ENCODE measurements at places on chromosomes 11 and 22. TPM values are rescaled to one million over a fixed set of nuclear protein-coding genes. Genes with fewer than 3 reads are reported as not detected.
A peak's percentile ranks its signal among the peaks of the same experiment; 100 is the strongest.

GRCh38 chr11:28739489-28740280, 631.5 kb downstream of the METTL15 start:
- no peaks in the 10 kb centered on the region for H3K36me3 ChIP-seq
- H3K27ac ChIP-seq: no peak overlapping the region
- H3K4me3 ChIP-seq: no peak overlapping the region
- DNase-seq: no peak
- no peaks in the 10 kb centered on the region for H3K4me1 ChIP-seq

- no peaks in the 10 kb centered on the region for H3K36me3 ChIP-seq
- H3K4me1 ChIP-seq: no peaks in the 10 kb centered on the region
- peaks cover 19% of the 10 kb centered on the region for H3K27me3 ChIP-seq
Observed at GRCh38 chr22:22244316-22245250, at the start of gene VPREB1. Gene VPREB1, plus strand, starts transcription at chr22:22244786. Its CDS starts 28 bp downstream, at chr22:22244814.

DNA sequence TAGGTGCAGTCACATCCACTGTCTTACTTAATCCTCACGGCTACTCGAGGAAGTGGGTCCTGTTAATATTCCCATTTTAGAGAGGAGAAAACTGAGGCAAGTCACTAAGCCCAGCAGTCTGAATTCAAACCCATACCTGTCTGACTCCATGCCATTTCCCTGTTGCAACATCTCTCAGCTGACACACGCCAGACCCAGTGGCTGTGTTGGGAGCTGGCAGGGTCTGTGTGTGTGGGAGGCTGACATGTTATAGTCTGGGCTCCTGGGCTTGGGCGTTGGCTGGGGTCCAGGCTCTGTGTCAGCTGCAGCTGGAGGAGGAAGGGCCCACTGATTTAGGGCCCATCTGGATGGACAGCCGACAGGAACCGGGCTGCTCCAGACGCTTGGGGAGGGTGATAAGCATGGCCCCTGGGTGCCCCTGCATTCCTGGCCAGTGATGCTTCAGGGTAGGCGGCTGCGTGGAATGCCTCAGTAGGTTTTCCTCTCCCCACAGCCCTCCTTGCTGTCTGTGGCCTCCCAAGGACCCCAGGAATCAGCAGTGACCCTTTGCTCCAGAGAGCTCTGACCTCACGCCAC, 562.5 kb downstream of the MN1 start:
- no peak overlapping the region for H3K4me3 ChIP-seq
- peaks cover 4% of the 10 kb centered on the region for H3K36me3 ChIP-seq
- no peak overlapping the region for H3K27ac ChIP-seq
- DNase-seq: no peak
- peaks cover 9% of the 10 kb centered on the region for H3K27me3 ChIP-seq

DNA sequence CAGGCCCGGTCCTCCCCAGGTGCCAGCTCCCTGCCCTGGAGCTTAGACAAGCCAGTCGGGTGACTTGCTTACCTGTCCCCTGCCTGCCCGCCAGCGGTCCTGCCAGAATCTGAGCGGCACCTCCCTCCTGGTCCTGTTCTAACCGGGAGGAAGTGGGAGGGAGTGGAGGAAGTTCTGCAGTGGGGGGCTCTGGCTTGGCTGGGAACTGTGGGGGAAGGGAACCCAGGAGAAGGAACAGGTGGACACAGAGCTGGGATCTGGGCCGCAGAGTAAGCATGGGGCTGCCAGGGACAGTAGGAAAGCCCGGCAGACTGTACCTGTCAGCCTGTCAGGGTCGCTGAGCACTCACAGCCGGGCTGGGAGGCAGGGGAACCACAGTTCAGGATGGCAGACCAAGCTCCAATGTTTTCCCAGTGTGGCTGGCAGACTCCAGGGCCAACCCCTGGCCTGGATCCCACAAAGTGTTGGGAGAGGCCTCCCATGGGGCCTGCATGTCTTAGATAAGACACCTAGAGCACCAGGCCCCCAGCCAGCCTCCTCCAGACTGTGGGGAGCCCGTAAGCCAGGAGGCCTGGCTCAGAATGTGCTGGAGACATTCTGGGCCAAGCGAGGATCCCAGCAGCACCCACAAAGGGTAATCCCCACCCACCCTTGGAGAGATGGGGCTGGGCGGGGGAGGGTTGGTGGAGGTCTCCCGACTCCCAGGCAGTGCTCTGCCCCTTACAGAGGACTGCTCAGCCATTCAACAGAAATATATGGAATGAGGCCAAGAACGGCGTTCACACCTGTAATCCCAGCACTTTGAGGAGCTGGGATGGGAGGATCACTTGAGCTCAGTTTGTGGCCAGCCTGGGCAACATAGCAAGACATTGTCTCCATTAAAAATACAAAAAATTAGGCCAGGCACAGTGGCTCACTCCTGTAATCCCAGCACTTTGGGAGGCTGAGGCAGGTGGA, 2.3 kb downstream of the CYB5R3 start:
- DNase-seq: no peak
- no peaks in the 10 kb centered on the region for H3K36me3 ChIP-seq
- peak overlapping the region; percentile 30 for H3K4me3 ChIP-seq
- H3K27me3 ChIP-seq: peaks cover 5% of the 10 kb centered on the region
- no peak overlapping the region for H3K27ac ChIP-seq
- peaks cover 11% of the 10 kb centered on the region for H3K4me1 ChIP-seq

DNA sequence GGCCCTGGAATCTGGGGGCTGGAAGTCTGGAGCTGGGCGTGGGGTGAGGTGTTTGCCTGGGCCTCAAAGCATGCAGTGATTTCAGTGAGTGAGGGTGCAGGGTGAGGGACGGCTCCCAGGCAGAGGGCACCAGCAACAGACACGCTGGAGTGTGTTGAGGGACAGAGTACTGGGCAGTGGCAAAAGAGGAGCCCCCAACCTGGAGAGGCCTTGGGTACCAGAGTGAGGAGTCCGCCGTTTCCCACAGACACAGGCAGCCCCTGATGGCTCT, 12.0 kb upstream of the TBC1D22A start:
- H3K4me3 ChIP-seq: no peak overlapping the region
- peaks cover 1% of the 10 kb centered on the region for H3K27me3 ChIP-seq
- no peak overlapping the region for H3K27ac ChIP-seq
- no peaks in the 10 kb centered on the region for H3K36me3 ChIP-seq
- no peaks in the 10 kb centered on the region for H3K4me1 ChIP-seq

DNA sequence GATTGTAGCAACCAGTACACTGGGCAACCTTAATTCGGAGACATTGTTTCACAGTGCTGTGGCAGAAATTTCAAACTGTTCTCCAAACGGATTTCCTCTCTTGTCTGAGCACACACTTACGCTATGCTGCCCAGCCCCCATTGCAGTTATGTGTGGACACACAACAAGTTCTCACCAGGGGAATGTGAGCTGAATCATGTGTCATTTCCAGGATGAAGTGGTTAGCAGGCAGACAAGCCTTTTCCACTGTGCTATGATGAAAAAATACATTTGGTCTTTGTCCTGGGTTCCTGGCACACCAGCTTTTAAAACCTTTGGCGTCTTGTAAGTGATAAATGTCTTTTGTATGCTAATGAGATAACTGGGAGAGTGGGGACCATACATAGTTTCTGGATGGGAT, 46.9 kb upstream of the SYT9 start:
- H3K27ac ChIP-seq: no peak overlapping the region
- H3K27me3 ChIP-seq: no peaks in the 10 kb centered on the region
- H3K4me3 ChIP-seq: no peak overlapping the region
- H3K36me3 ChIP-seq: no peaks in the 10 kb centered on the region

DNA sequence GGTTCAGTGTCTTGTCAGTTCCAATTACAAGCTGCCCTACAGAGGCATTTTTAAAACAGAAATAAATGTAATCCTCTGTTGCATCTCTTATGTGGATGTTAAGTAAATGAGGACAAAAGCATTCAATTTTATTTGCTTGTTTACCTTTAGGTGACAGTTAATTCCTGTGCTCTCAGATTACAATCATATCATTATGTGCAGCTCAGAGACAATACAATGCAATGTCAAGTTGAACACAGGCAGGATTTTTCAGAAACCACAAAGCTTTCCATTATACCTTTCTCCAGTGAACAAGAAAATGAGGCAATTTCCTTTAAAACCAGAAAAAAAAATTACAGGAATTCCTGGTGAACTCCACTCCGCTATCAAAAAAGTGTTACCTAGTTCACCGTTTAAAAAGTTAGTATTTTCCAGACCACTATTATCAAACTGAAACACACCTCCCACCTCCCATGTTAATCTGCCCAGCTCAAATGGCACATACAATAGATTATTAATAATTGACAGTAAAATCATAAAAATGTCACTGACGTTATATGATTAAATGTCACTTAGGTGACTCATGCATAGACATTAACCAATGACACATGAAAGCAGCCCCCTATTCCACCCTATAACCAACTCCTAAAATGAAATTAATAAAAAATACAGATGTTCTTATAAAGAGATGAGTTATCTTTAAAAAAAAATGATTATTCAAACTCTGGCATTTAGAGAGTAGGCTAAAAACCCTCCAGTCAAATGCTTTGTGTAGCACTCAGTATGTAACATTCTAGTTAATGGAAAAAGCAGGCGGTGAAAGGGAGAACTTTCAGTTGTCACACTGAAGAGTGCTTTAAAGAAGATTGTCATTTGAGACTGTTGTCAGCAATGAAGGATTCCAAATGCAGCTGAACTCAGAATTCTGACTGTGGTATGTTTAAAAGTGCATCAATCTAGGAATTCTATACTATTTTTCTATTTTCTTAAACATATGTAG, 98.6 kb downstream of the MUC15 start:
- H3K27ac ChIP-seq: no peak overlapping the region
- no peak for DNase-seq
- no peaks in the 10 kb centered on the region for H3K36me3 ChIP-seq
- no peak overlapping the region for H3K4me3 ChIP-seq
- no peaks in the 10 kb centered on the region for H3K4me1 ChIP-seq

DNA sequence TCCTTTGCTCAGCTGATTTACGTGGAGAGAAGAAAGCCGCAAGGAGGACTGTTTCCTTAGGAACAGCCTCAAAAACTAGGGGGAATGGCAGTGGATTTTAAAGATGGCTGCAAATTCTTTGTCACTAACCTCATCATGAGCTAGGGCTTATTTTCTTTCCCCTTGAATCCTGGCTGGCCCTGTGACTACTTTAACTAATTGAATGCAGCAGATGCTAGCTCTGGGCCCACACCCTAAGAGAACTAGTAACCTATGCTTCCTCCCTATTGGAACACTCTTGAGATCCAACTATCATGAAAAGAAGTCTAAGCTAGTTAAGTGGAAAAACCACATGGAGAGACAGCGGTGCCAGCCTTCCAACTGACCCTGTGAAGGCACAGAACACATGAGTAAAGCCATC, 421.3 kb upstream of the NARS2 start:
- peaks cover 22% of the 10 kb centered on the region for H3K36me3 ChIP-seq
- H3K4me1 ChIP-seq: no peaks in the 10 kb centered on the region

- no peak overlapping the region for H3K27ac ChIP-seq
- H3K27me3 ChIP-seq: peaks cover 15% of the 10 kb centered on the region
- peaks cover 4% of the 10 kb centered on the region for H3K4me1 ChIP-seq
- H3K4me3 ChIP-seq: no peak overlapping the region
- peaks cover 29% of the 10 kb centered on the region for H3K36me3 ChIP-seq
- DNase-seq: no peak
Observed at GRCh38 chr11:78224906-78225420, 36.2 kb downstream of the USP35 start.

DNA sequence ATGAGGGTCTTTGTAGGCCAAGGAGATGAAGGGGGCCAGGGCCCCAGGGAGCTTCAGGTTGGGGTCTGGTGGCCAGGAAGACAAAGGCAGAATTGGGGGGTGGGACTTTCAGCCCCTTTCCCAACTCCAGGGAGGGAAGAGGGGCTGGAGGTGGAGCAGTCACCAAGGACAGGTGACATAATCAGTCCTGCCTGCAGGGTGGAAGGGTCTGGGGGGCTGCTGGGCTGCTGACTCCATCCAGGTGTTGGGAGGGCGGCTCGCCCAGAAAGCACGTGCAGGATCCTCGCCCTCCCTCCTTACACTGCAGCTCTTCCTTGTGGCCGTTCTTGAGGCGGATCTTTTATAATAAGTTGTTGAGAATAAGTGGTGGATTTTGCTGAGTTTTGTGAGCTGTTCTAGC, 1491.1 kb downstream of the TBC1D22A start:
- H3K36me3 ChIP-seq: peaks cover 7% of the 10 kb centered on the region
- no peak overlapping the region for H3K27ac ChIP-seq
- DNase-seq: no peak
- no peak overlapping the region for H3K4me3 ChIP-seq

DNA sequence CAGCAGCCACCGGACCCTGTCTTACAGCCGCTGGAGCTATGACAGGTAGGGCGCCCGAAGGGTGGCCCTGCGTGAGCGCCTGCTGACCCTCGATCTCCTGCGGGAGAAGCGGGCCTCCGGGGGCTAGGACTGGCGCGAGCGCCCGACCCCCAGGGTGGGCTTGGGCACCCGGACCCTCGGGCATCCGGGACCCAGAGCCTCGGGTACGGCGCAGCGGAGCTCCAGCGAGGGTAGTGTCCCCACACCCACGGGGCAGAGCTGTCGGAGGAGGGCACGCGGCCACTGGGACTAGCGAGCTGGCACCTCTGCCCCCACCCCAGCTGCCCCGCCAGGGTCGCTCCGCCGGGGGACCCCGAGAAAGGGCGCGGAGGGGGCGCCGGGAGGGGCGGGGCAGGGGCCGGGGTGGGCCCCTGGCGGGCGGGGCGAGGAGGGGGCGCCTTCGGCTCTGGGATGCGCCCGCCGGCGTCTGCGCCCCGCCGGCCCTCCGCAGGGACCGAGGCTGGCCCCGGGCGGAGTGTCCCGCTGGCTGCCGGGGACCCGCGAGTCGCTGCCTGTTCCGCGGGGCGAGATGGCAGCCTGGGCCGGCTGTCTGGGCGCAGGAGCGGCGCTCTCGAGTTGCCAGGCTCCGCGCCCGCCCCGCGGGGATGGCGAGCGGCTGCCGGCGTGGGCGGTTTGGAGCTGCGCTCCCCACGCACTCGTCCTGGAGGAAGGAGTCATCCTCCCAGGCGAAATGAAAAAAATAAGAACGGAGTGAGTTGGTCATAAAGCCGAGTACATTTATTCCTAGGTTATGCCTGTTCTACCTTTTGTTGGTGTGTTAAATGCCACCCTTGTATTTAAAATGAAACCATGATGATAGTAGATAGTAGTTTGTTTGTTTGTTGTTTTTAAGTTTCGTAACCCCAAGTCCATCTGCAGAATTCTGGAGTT, 32.4 kb downstream of the EIF3F start:
- H3K27me3 ChIP-seq: peaks cover 16% of the 10 kb centered on the region
- no peaks in the 10 kb centered on the region for H3K36me3 ChIP-seq
- no peak overlapping the region for H3K27ac ChIP-seq
- peak overlapping the region; percentile 85 for H3K4me3 ChIP-seq
- DNase-seq: peak; percentile 40
- peaks cover 9% of the 10 kb centered on the region for H3K4me1 ChIP-seq

Gene LYVE1
- total RNA-seq: not detected

Gene OR8H2
- not detected for total RNA-seq

Gene FAM180B
- not detected for total RNA-seq

Gene MRGPRX3
- not detected for total RNA-seq

Gene APBB1
- 142 TPM for total RNA-seq

Gene INS
- total RNA-seq: not detected

Gene TPST2
- 10.6 TPM for total RNA-seq

Gene C1QTNF4
- 7.0 TPM for total RNA-seq

Gene TIMM10B
- total RNA-seq: 35.9 TPM

Gene ANKK1
- not detected for total RNA-seq

All from glutamatergic neuron (in vitro differentiated cells).